Liver (tissue), 10 donors: ENCODE measurements at places on chromosomes 1 and 21. TPM values are rescaled to one million over a fixed set of nuclear protein-coding genes. Genes with fewer than 3 reads are reported as not detected.
A peak's percentile ranks its signal among the peaks of the same experiment; 100 is the strongest.

Gene GBP4
- 8.1 TPM for total RNA-seq

Gene C1QC
- total RNA-seq: 151 TPM

Gene TTC24
- total RNA-seq: 0.08 TPM

Gene OLIG1
- total RNA-seq: 0.19 TPM

Gene SEMA4A
- 3.5 TPM for total RNA-seq

Gene HSD3B1
- total RNA-seq: not detected

Gene C21orf91
- 7.2 TPM for total RNA-seq

Gene KIF2C
- 26.7 TPM for total RNA-seq

GRCh38 chr21:44549525-44550211 lies 1.6 kb downstream of the KRTAP10-2 start:
- no peaks in the 10 kb centered on the region for H3K27me3 ChIP-seq
- peak; percentile 19 for DNase-seq
- no peaks in the 10 kb centered on the region for H3K4me1 ChIP-seq
- H3K27ac ChIP-seq: no peak overlapping the region
- no peaks in the 10 kb centered on the region for H3K36me3 ChIP-seq

DNA sequence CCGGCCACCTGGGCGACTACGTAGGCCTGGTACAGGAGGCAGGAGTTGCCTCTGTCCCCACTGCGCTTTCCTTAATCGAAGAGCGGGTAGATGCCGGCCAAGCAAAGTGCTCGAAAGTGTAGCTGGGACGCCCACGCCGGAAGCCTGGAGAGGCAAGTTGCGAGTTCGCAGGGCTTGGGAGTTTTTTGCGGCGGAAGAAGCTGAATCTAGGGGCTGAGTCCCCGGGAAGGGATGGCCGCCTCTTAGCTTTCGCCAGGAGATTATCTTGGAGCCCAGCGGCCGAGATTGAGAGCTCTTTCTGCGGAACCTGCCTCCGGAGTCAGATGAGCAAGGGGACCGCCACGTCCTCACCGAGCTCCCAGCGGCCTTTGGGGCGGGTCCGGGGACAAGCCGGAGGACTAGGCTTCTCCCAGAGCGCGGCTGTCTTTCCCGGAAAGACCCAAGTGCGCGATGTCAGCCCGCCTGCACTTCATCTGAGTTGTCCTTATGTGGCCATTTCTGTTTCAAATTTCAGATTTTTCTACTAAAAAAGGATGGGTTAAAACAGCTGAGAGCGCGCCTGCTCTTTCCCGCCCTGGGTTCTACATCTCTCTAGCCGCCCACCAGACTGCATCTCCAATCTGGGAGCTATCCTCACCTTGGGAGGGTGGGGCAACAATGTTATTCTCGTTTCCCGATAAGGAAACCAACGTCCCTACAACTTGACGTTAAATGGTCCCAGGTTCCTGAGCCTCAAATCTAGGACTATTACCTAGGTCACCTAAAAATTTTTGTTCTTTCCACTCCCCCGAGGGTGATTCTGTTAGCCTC lies 12.4 kb upstream of the TBX15 start:
- H3K4me3 ChIP-seq: no peak overlapping the region
- peaks cover 2% of the 10 kb centered on the region for H3K4me1 ChIP-seq
- H3K27ac ChIP-seq: no peak overlapping the region

DNA sequence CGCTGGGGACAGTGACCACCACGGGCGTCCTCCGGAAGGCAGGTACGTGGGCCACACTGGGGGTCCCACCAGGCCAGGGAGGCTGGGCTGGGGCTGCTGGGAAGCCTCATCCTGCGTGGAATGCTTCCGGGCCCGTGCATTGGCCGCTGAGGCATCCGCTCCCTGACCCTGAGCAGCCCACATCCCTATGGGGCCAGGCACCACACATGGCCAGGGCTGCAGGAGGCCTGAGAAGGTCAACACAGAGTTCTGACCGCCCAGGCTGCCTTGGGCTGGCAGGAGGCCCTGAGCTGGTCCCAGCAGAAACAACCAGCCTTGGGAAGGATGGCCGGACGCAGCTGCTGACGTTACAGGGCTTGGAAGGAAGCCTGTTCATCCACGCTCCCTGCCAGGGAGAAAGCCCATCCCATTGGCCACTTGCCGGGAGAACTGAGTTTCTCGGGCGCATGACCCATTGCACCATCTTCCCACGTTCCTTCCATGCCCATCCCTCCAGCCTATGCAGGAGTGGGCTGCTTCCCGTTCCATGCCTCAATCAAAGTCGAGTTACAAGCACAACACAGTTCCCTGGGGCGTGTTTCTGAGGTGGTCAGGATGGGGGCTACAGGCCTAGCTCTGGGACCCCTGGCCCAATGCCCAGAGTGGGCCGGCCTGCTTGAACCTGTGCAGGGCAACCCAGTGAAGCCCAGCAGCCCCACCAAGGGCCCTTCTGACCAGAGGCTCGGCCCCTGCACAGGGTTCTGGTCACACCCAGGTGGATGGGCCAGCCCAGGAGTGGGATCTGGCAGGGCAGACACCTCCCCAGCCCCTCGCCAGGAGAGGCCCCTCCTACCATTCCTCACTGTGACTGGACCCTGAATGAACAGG lies 31.7 kb downstream of the TRIM11 start:
- H3K27me3 ChIP-seq: no peaks in the 10 kb centered on the region
- no peak overlapping the region for H3K4me3 ChIP-seq
- H3K36me3 ChIP-seq: no peaks in the 10 kb centered on the region
- no peak for DNase-seq
- no peaks in the 10 kb centered on the region for H3K4me1 ChIP-seq

DNA sequence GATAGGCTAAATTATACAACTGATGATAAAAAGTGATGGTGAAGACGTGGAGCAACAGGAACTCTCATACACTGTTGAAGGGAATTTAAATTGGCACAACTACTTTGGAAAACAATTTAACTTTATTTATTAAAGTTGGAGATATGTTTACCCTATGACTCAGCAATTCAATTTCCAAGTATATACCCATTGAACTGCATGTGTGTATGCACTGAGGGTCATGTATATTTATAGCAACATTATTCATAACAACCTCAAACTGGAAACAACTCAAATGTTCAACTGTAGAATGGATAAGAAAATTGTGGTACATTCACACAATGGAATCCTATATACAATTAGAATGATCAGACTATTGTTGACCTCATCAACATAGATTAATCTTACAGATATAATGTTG lies 16.5 kb upstream of the BCAS2 start:
- no peaks in the 10 kb centered on the region for H3K4me1 ChIP-seq
- H3K4me3 ChIP-seq: no peak overlapping the region
- H3K27me3 ChIP-seq: no peaks in the 10 kb centered on the region
- H3K27ac ChIP-seq: no peak overlapping the region
- H3K36me3 ChIP-seq: peaks cover 6% of the 10 kb centered on the region
- no peak for DNase-seq

DNA sequence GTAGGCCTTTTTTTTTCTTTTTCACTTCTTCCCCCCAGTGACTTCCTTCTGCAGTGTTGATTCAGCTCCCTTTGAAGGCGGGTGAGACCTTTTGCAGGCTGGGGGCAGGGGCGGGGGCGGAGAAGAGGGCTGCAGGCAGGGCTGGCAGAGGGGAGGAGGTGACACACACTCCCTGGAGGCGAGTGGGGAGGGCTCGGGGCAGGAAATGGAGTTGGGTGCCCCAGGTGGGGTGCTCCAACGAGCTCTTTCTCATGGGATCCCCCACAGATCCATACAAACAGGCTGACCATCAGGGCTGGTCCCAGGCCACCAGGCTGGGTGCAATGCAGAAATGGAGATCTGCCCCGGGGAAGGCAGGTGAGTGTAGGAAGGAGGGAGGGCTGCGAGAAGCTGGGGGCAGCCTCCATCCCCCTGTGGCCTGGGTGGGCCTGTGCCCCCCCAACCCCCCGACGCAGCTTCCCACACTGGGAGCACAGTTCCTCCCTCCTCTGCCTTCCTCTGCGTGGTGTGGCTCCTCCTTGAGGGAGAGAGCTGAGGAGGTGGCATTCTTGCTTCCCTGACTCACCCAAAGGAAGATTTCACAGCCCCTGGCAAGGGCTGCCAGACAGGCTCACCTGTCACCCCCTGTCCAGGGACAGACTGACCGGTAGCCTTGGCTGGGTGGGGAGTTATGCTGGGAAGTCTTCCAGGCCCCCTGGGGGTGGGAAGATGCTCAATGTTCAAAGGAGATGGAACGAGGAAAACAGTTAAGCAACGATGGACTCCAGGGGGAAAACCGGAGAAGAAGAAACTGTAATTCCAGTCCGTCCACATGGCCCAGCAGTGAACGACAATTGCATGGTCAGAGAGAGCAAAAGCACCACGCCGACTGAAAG lies 7.1 kb upstream of the ITGB2 start:
- H3K4me1 ChIP-seq: peaks cover 12% of the 10 kb centered on the region
- no peaks in the 10 kb centered on the region for H3K36me3 ChIP-seq
- H3K4me3 ChIP-seq: no peak overlapping the region
- DNase-seq: no peak
- no peaks in the 10 kb centered on the region for H3K27me3 ChIP-seq

DNA sequence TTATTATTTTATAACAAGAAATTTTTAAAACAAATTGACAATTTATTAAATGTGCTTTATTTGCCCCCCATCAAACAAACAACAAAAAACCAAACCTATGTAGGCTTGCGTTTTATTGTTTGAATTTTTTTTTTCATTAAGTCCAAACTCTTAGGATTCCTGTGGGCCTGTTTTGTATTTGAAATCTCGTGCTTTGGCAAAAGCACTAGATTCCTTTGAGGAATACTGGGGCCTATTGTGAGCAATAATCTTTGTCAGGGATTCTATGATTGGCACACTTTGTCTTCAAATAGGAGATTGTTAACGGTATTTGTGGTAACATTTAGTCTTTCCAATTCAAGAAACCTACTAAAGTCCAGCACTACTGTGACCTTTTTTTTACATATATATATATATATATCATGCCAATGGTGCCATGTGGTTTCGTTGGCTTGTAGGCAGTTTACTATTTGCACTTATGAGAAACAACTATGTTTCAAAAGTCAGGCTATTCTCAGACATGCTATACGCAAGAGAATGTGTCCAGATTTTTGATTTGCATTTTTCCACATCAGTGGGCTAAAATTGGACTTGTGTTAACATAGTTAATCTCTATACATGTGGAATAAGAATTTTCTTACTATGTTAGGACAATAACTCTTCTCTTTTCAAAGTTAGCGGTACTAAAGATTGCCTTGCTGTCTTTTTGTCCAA lies 70.4 kb upstream of the GREM2 start:
- no peaks in the 10 kb centered on the region for H3K27me3 ChIP-seq
- H3K27ac ChIP-seq: no peak overlapping the region
- DNase-seq: no peak
- no peaks in the 10 kb centered on the region for H3K36me3 ChIP-seq

- H3K27me3 ChIP-seq: no peaks in the 10 kb centered on the region
- no peaks in the 10 kb centered on the region for H3K4me1 ChIP-seq
- H3K4me3 ChIP-seq: no peak overlapping the region
- no peaks in the 10 kb centered on the region for H3K36me3 ChIP-seq
Observed at GRCh38 chr1:245014247-245015029, 140.3 kb upstream of the KIF26B start.

DNA sequence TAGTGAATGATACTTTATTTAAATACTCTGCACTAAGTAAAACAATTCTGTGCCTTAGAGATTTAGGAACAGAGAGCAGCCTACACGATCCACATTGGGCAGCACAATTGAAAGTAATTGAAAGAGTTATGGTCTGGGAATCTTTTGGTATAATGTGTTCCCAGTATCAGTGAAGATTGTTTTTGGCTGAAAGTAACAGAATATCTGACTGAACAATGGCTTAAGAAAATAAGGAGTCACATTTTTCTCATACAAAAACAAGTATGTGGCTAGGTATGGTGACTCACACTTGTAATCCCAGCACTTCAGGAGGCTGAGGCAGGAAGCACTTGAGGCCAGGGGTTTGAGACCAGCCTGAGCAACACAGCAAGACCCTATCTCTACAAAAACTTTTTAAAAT lies 306.2 kb downstream of the NFIA start:
- no peak for DNase-seq
- H3K4me1 ChIP-seq: no peaks in the 10 kb centered on the region
- peaks cover 40% of the 10 kb centered on the region for H3K36me3 ChIP-seq
- no peak overlapping the region for H3K27ac ChIP-seq

- no peaks in the 10 kb centered on the region for H3K36me3 ChIP-seq
- H3K27ac ChIP-seq: no peak overlapping the region
Observed at GRCh38 chr1:116062201-116062600, 49.0 kb upstream of the MAB21L3 start.

- peaks cover 10% of the 10 kb centered on the region for H3K36me3 ChIP-seq
- no peak overlapping the region for H3K27ac ChIP-seq
- H3K4me1 ChIP-seq: peaks cover 18% of the 10 kb centered on the region
- DNase-seq: no peak
Observed at GRCh38 chr1:71081697-71082080, 854 bp upstream of the ZRANB2 start.

- H3K4me3 ChIP-seq: no peak overlapping the region
- DNase-seq: no peak
- no peaks in the 10 kb centered on the region for H3K27me3 ChIP-seq
- H3K36me3 ChIP-seq: peaks cover 3% of the 10 kb centered on the region
Observed at GRCh38 chr1:246609632-246610031, 43.4 kb downstream of the CNST start.

- H3K36me3 ChIP-seq: no peaks in the 10 kb centered on the region
- no peaks in the 10 kb centered on the region for H3K4me1 ChIP-seq
- DNase-seq: no peak
- H3K27me3 ChIP-seq: no peaks in the 10 kb centered on the region
Observed at GRCh38 chr1:72662918-72663317, 380.6 kb upstream of the NEGR1 start.
